ENCODE measurements at places on chromosomes 2 and 18.
A peak's percentile ranks its signal among the peaks of the same experiment; 100 is the strongest.

GRCh38 chr2:171141320-171141719, 19.4 kb downstream of the TLK1 start:
- no peak for DNase-seq

DNA sequence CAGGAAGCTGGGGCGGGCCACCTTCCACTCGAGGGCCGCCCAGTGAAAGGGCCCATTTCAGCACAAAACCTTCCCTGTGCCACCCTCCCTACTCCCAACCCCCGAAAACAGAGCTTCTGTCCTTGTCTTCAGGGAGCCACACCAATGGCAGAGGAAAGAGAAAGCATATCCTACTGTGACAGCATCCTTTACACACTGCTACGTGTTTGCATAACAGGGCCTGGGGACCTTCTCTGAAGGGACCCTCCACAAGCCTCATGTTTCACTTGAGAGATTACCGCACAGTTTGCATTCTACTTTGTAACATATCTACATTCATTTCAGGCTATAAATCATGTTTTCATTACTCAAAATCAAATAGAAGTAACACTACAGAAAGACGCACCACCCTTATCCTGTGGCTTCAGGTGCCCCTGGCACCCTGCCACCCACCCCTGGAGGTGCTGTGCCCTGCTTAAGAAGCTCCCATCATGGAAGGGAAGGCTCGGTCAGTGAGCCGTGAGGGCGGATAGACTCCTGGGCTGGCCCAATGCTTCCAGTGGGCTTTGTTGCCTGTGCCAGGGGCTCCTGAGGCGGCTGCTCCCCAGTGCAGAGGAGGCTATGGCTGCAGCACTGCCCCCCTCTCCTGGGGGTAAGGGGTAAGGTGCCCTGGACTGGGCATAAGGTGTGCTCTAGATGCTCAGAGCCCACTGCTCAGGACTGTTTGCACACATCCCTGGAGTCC, 52.0 kb downstream of the EIPR1 start:
- no peak for DNase-seq

DNA sequence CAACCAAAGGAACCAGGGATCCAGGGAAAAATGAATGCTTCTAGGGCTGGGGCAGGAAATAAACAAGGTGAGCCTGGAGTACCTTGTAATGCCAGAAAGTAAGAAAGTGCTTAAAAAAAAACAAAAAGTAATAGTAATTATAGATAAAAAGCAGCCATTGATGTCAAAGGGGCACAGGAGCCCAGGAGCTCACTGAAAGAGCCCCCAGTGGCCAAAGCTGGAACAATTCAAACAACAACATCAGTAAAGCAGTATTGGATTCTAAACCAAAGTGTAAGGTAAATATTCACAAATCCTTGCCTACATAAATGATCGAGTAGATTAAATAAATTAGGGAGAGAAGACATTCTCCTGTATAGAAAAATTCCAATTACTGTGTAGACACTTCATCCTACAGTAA, 114.3 kb upstream of the ARL4C start:
- no peak for DNase-seq

DNA sequence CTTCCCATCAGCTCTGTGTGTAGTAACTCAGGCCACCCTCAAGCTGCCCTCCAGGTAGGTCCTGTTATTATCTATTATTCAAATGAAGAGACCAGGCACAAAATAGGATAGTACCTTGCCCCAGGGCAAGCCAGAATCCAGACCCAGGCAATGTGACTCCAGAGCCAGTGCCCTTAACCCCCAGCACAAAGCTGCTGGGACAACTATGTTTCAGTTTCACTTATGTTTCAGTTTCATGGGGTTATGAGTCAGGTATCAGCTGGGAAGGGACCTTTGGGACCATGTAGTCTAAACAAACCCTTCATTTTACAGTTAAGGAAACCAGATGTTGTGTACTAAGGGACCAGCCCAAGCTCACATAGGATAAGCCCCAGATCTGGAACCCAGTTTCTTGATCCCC, 10.0 kb downstream of the HK2 start:
- no peak for DNase-seq

GRCh38 chr2:172461591-172462372, 34.4 kb downstream of the ITGA6 start:
- peak; percentile 79 for DNase-seq

DNA sequence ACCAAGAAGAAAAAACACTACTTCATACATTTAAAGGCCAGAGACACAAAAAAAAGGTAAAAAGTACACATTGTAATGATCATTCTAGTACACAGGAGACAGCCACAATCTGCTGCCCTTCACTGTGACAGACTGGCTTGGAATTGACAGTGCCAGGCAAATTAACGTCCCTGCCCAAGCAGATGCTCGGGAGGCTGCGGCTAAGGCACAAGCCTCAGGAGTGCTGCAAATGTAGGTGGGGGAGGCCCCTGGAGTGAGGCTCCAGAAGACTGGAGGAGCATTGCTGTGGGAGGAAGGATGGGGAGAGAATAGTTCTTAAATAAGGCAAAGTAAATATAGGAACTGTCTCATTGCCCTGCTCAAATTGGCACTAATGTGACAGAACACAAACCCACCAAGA, 18.6 kb downstream of the ERCC3 start:
- no peak for DNase-seq

DNA sequence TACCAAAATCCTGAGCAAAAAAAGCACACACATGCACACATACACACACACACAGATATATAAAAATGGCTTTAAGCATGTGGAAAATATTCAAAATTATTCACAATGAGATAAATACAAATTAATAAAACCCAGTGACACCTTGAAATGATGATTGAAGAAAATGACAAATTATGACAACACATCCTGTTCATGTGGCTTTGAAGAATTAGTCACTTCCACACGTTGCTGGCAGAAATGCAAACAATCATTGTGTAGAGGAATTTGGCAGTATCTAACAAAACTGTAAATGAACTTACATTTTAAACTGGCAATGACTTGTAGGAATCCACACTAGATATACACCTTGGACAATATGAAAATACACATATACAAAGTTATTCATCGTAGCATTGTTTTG, 95.8 kb upstream of the RGPD4 start:
- DNase-seq, result no peak

GRCh38 chr2:83665894-83666293, 793.2 kb downstream of the SUCLG1 start:
- no peak for DNase-seq

DNA sequence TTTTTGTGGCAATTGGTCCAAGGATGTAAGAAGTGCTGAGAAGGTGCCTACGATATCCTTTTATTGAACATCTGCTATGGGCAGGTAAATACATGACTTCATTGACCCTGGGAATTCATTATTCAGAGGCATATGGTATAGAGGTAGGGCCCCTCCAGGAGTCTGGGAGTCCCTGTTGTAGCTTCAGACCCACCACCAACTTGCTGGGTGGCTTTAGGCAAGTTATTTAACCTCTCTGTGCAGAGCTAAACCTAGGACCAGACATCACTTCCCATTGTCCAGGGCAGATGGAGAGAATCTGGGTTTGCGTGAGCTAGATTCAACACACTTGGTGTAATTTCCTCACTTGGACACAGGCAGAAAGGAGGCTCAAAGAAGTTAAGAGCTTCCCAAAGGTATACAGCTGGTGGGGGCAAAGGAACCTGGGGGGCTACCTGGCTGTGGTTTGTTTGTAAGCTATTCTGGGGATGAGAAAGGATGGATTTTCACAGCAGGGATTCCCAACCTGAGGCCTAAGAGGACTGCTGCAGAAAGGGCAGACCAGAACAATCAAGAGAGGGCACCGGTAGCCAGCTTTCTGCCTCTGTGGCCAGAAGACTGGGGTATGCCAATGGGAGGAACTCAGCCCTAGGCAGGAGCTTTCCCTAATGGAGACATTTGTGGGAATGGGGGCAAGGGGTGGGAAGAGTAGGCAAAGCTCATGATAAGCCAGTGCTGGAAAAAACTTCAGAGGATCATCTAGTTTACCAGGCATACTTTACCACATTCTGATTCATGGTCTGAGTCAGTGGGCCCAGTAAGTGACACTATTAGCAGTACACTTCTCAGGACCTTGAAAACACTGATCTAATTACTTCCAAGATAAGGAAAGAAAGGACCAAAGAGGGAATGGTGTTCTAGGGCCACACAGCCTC, 102.7 kb upstream of the SMAD2 start:
- DNase-seq, result no peak

GRCh38 chr18:62209046-62209445, 22.0 kb downstream of the RELCH start:
- DNase-seq, result no peak

DNA sequence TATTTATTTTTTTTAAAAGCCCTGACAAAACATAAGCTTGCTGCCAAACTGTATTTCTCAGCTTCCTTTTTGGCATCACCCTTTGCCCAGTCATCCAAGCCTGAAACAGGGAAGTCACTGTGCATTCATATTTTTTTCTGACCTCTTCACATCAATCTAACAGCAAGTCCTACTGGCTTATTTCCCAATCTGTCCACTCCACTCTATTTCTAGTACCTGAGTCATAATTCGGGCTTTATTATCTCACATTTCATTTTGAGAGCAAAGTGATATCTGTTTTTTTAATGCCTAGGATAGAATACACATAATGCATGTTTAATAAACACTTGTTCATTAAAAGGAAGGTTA, 5.1 kb downstream of the HNMT start:
- DNase-seq, result peak; percentile 44

DNA sequence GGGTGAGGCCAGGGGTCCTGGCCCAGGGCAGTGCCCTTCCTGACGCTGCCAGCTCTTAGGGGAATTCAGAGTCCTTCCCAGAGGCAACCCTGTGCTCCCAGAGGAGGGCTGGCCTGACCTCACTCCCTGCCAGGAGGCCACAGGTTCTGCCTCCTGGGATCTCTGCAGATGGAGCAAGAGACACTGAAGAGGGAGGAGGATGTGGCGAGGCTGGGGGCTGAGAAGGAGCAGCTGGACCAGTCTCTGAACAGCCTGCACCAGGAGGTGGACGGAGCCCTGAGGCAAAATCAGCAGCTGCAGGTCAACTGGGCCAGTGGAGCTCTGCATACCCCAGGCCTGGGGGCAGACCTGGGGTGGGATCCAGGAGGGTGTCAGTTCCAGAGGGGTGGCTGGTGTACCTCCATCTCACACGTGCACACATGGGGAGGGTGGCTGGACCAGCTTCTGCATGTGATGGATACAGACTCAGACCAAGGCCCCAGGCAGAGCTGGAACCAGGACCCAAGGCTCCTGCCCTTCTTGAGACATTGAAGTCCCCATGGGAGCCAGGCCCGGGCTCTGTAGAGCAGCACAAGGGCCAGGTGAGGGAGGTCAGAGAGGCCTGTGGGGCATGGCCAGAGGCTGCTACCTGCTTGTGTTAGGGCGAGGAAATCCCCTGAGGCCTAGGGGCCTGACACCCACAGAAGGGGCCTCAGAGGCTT, 9.7 kb upstream of the SNED1 start:
- DNase-seq, result no peak

GRCh38 chr2:177026956-177027355, 185.6 kb upstream of the HNRNPA3 start:
- DNase-seq, result no peak

DNA sequence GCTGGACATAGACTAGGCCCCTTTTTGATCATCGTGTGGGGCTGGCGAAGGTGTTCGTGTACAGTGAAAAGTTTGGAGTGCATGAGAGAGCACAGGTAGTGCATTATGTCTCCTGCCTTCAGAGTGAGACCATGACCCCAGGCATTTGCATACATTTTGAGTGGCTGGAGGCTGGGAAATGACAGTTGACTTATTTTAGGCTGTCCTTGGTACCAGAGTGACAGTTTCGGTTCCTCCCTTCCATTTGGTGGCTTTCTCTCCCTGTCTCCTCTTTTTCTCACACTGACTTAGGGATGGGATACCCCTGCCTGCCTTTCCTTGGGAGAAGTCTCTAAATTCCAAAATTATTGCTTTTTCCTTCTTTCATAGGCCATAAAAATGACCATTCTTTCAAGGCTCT, 20.1 kb downstream of the SERPINB12 start:
- DNase-seq, result no peak

DNA sequence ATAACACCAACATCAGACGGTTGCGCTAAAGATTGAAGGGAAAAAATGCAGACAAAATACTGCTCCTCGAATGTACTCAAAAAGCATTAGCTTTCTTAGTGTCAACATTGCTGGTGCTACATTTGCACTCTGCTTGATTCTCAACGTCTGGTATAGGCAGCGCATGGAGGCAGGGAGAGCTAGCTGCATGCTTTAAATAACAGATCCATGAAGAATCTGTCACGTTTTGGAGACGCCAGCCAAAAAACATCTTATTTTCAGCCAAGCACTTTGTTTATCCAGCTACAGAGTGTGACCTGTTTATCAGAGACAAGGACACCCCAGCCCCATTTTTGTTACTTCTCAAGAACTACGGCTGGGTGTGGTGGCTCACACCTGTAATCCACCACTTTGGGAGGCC, 59.5 kb downstream of the APOB start:
- no peak for DNase-seq

DNA sequence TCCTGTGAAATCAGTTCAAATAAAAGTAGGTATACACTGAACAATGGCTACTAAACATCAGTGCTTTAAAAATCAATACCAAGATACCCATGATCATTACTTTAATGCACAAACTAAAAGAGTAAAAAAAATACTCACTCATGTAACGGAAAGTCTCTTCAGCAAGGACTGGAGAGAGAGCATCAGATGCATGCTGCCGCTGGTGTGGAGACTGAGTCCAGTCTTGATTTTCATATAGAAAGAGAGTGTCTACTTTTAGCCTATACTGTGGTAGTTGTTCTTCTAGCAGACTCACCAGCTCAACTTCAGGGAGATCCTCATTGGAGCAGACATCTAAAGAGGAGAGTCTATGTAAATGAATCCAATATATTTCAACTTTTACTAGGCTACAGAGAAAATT, 44.0 kb downstream of the TRAK2 start:
- peak; percentile 74 for DNase-seq

- no peak for DNase-seq
Measured at GRCh38 chr2:231041061-231041689, 3.9 kb downstream of the C2orf72 start.

- DNase-seq, result no peak
Measured at GRCh38 chr2:96207774-96208142, 869 bp downstream of the STARD7 start.

GRCh38 chr2:146981921-146982320, 862.9 kb upstream of the ACVR2A start:
- DNase-seq, result no peak

GRCh38 chr2:105376010-105376409, 22.8 kb downstream of the FHL2 start:
- DNase-seq, result no peak

- DNase-seq, result peak; percentile 78
Measured at GRCh38 chr2:112798979-112799975, 15.0 kb upstream of the IL1A start.

DNA sequence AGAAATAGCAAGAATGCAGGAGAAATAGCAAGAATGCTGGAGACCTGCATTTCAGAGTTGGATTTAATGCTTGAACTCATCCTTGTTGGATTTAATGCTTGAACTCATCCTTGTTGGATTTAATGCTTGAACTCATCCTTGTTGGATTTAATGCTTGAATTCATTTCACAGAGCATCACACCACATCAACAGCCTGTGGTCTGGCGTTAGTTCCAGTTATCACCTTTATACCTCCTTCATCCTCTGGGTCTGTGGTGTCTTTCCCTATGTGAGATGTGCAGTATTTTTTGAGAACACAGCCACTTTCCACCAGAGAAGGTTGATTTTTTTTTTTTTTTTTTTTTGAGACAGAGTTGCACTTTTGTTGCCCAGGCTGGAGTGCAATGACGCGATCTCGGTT, 546.4 kb upstream of the SOX11 start:
- no peak for DNase-seq

All from KBM-7 (cell line).